Left hindlimb (tissue), 1 donor: ENCODE measurements at places on chromosomes 7 and 10.

- no peak for DNase-seq
Measured at GRCh38 chr10:131949041-131949862, 32.5 kb downstream of the BNIP3 start.

DNA sequence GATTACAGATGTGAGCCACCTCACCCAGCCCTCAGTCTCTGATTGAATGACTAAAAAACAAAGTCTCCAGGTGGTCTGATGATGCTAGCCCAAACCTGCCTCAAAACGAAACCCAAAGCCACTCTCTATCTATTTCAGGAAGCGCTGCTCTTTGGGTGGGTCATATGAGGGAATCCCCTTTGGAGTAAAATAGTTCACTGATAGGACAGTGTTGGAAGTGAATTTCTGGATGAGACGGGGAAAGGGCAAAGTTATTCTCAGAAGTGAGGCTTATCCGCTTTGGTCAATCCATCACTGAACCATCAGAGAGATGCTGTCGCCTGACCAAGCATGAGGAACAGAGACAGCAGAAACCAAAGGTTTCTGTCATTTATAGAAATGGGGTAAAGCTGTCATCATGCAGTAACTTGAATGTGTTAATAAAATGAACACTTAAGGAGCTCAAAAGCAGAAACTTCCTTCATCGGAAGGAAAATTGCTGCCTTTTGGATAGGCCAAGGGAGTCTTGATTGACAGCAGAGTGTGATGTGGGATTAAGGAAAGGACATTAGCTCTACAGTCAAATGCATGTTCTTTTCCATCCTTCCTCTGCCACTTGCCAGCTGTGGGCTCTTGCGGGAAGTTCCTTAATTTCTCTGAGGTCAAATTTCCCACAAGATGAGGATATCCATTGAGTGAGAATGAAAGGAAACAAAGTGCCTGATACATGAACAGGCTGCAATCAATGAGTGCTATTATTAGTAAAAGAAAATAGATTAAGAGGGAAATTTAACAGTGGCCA is 64.9 kb upstream of the C1QL3 start:
- DNase-seq = no peak

GRCh38 chr10:86958116-86958900 is at the start of gene SNCG:
TSS of gene SNCG (plus strand) at chr10:86958599. CDS start at chr10:86958698, 99 bp downstream.
- peak; percentile 57 for DNase-seq

DNA sequence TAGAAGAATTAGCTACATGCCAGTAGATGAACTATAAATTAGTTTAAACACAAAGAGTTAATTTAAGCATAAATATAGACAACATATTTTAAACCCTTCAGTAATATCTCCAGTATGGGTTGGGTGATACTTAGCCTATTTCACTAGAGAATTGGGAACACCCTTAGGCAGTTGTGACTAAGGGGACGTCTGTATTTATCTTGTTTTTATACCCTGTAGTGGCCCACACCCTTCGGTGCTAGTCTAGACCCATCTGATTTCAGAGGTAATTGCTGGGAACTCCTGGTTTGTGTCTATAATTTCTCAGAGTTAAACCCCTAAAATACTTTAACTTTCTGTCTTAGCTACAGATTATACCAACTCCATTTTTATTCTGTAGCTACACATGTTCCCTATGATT is 11.5 kb upstream of the STEAP4 start:
- no peak for DNase-seq
